ENCODE measurements at places on chromosomes 6 and 20. TPM values are rescaled to one million over a fixed set of nuclear protein-coding genes. Genes with fewer than 3 reads are reported as not detected.

- no peak for DNase-seq
- no peaks in the 10 kb centered on the region for H3K36me3 ChIP-seq
- H3K4me1 ChIP-seq: no peaks in the 10 kb centered on the region
- no peak overlapping the region for H3K27ac ChIP-seq
Measured at GRCh38 chr6:74319292-74319691, 623.3 kb downstream of the CD109 start.

EMILIN3 gene
- not detected for total RNA-seq

- no peaks in the 10 kb centered on the region for H3K36me3 ChIP-seq
- H3K27me3 ChIP-seq: peaks cover 4% of the 10 kb centered on the region
- no peak for DNase-seq
Measured at GRCh38 chr20:22369100-22369499, 215.3 kb downstream of the FOXA2 start.

GPX5 gene
- 4.3 TPM for total RNA-seq

DNA sequence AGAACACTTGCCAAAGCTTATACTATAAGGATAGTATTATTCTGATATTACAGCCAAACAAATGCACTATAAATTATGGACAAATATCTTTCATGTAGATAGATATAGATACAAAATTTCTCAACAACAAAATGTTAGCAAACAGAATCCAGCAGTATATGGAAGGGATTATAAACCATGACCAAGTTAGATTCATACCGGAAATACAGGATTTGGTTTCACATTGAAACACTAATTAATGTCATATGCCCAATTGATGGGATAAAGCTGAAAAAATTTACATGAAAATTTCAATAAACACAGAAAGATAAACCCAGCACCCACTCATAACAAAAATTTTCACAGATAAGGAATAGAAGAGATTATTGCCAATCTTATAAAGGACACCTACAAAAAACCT lies 770.3 kb upstream of the SLC35B3 start:
- DNase-seq: no peak
- H3K36me3 ChIP-seq: no peaks in the 10 kb centered on the region
- H3K4me1 ChIP-seq: no peaks in the 10 kb centered on the region
- H3K4me3 ChIP-seq: no peak overlapping the region
- H3K27me3 ChIP-seq: no peaks in the 10 kb centered on the region
- no peak overlapping the region for H3K27ac ChIP-seq

ASCC3 gene
- 138 TPM for total RNA-seq

PRPH2 gene
- not detected for total RNA-seq

WFDC5 gene
- total RNA-seq: not detected

DNA sequence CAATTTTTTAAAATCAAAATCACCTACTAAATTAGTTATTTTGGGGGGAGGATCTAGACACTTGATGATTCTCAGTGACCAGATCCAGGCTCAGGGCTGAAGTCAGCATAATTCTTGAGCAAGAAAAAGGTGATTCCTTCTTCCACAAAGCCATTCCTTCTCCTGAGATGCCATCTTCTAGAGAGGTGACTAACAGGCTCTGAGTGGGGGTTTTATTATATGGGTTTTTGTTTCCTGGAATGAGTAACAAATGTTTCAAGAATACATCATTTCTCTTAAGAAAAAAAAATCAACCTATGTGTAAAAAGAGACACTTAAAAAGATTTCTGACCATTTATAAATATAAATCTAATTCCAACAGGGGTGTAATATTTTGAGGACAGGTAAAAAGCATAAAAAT lies 154.3 kb downstream of the NFATC2 start:
- H3K4me3 ChIP-seq: no peak overlapping the region
- DNase-seq: peak; percentile 57
- H3K27ac ChIP-seq: peak overlapping the region; percentile 29
- no peaks in the 10 kb centered on the region for H3K27me3 ChIP-seq

DNA sequence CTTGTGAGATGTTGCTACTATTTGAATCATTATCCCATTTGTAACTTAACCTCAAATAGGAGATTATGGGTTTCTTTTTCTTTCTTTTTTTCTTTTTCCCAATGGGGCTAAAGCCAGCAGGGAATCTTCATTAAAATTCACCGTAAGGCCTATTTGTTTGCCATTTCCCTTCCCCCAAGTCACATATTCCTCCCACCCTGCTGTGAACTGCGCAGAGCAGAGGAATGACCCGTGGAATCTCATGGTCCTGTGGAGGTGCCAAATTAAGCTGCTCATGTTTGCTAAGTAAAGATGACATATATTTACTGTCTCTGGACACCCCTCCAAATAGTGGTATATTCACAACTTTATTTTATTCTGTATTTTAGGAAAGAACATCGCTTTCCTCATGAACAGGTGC lies 699.3 kb downstream of the RNF144B start:
- no peak overlapping the region for H3K27ac ChIP-seq
- no peak for DNase-seq
- H3K4me3 ChIP-seq: no peak overlapping the region

DNA sequence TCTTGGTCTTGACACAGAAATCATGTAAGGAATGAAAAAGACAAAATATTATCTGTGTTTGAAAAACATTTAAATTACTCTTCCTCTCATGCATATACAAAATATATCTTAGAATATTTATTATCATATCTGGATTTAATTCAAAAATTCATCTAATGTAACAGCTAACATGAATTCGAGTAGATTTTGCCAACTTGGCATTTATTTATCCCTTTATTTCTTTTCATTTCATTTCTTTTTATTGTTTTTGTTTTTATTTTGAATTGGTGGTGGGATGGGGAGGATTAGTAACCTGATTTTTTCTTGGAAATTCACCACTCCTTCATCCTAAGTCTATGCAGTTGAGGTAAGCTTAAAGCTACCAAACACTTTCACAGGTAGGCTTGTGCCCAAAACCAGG lies 508.7 kb downstream of the EPHA7 start:
- DNase-seq: no peak
- no peak overlapping the region for H3K27ac ChIP-seq
- no peak overlapping the region for H3K4me3 ChIP-seq
- no peaks in the 10 kb centered on the region for H3K4me1 ChIP-seq

DNA sequence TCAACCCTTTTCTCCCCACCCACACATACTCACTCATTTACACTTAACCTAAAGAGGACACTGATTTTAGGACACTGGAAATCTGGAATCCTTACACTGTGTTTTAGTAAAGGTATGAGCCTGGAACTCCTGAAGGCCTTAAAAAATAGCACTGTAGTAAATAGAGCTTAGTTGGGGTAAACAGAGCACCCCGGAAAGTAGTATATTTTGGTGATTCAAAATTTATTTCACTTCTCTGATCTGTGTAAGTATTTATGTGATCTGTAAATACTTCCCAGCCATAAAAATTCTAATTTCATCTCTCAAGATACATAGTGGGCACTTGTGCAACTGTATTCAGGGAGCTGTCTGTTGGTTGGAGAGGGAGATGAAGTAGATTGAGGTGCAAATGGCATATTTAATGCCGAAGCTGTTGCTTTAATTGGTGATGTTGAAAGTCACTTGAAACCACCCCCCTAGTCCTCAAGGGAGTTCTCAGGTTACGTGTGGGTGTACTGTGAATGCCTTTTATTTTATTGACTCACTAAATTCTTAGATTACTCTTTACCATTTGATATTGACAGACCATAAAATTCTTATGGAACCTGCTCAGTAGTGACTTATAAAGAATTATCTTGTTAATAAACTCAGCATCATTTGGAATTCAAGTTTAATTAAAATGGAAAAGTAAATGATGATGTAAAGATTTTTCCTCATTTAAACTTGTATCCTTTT lies 154.9 kb downstream of the SOX4 start:
- H3K27ac ChIP-seq: peak overlapping the region; percentile 17
- no peaks in the 10 kb centered on the region for H3K27me3 ChIP-seq
- no peaks in the 10 kb centered on the region for H3K36me3 ChIP-seq
- H3K4me1 ChIP-seq: peaks cover 29% of the 10 kb centered on the region
- no peak overlapping the region for H3K4me3 ChIP-seq

MLN gene
- not detected for total RNA-seq

DAAM2 gene
- 50.3 TPM for total RNA-seq

SIRPB2 gene
- total RNA-seq: not detected
